ENCODE measurements at places on chromosomes 5 and 9.

DNA sequence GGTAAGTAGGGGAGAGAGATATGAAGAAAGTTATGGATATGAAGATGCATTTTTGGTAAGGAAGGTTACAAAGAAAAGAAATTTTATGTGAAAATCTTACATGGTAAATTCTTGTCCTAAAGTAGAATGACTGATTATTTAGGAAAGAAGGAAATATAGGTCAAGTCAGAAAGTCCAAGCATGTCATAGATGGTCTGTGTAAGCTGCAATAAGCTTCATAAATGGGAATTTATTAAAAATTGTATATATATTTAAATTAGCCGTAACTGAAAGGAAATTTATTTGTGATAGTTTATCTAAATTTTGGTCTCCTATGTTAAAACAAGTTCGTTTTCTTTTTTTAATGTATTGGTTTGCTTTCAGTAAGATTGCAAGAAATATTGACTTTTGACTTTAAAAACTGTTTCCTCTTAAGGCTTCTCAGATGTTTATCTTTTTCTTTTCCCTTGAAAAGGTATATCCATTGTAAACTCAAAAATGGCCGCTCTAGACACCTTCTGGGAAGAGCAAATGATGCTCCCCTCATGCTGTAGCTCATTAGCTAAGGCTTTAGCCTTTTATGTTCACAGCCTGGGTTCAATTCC lies 46.8 kb upstream of the HAPLN1 start:
- no peak for DNase-seq

GRCh38 chr5:127586066-127586770 lies 62.7 kb upstream of the CTXN3 start:
- no peak for DNase-seq

DNA sequence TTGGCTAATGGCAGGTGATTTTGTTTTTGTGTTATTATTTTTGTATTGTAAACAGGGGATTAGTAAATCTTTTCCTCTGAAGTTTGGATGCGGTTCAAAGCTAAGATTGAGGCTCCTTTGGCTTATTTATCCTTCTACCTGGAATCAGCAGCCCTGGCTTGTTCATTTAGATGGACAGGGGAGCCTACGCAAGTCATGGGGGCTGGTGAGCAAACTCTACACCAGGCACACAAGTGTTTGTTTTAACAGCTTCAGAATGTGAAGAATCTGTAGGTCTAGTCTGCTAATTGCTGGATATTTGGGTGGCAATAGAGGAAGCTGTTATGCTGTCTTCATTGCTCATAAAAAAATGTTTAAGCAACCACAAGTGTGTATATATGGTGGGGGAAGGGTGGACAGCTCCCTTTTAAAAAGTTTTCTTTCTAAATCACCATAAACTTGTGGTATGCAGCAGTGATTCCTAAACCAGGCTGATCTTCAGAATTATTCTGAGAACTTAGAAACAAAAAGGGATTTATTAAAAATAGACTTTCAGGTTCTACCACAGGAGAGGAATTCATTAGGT lies 20.7 kb downstream of the ZNF462 start:
- no peak for DNase-seq

GRCh38 chr5:38556599-38557307 lies at the start of gene LIFR:
TSS of gene LIFR (minus strand) at chr5:38556646. CDS start at chr5:38530647, 25,999 bp downstream.
- peak; percentile 60 for DNase-seq

GRCh38 chr5:96214442-96215197 lies 218.4 kb downstream of the PCSK1 start:
- DNase-seq = no peak

DNA sequence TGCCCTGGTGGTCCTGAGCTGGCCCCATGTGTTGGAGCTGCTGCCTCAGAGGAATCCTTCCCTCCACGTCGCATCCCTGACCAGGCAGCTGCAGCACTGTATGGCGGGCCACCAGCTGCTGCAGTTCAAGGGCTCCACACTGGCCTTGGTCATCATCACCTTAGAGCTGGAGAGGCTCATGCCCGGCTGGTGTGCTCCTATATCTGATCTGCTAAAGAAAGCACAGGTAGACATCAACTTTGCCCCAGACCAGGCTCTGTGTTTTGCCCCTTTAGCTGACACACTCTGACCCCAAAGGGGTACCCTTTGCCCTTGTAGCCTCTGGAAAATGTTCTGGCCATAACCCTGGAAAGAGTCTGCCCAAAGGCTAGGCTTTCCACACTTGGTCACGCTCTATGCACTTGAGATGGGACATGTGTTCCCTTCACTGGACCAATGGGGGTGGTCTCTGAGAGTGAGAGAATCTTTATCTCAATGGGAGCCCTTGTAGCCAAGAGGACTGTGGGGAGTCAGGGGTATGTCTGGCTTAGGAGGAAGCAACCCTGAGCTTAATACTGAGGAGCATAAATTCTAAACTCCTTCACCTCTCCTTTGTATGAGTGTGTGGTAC lies 4.8 kb downstream of the CCNI2 start:
- no peak for DNase-seq

DNA sequence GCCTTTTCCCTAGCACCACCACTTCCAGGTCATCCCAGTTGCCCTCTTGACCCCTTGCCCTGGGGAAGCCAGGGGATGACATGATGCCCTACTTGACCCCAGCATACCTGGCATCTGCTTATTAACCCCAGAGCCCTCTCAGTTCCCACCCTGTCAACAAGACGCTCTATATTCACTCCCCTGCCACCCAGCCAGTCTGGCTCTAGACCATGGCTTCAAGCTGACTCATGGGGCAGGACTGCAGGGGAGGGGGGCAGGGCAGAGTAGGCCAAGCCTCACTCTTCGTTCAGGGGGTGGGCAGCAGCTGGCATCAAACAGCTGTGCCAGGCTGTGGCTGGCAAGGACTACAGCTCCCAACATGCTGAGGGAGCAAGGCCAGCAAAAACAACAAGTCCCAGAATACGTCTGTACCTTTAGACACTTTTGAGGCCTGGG lies 5.3 kb downstream of the ATOSB start:
- DNase-seq = no peak

DNA sequence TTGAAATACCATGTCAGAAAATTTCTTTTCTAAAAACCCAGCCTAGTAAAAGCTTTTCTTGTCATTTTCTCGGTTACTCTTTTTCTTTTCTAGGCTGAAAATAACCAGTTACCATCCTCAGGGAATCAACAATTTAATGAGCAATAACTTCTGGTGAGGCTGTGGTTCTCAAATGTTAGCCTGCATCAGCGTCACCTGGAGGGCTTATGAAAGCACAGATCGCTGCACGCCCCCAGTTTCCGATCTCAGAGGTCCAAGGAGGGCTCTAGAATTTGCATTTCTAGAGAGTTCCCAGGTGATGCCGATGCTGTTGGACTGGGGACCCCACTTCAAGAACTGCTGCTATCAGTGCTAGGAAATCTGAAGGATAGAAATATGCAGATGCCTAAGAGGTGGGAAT lies 28.9 kb upstream of the TLE1 start:
- no peak for DNase-seq

GRCh38 chr5:123671042-123671441 lies 159.1 kb downstream of the CSNK1G3 start:
- DNase-seq = peak; percentile 59

GRCh38 chr5:132009706-132010405 lies 1.6 kb downstream of the ACSL6 start:
- no peak for DNase-seq

GRCh38 chr9:92266486-92266885 lies 27.0 kb downstream of the IARS1 start:
- no peak for DNase-seq

GRCh38 chr5:60597572-60598320 lies 102.2 kb downstream of the DEPDC1B start:
- no peak for DNase-seq

DNA sequence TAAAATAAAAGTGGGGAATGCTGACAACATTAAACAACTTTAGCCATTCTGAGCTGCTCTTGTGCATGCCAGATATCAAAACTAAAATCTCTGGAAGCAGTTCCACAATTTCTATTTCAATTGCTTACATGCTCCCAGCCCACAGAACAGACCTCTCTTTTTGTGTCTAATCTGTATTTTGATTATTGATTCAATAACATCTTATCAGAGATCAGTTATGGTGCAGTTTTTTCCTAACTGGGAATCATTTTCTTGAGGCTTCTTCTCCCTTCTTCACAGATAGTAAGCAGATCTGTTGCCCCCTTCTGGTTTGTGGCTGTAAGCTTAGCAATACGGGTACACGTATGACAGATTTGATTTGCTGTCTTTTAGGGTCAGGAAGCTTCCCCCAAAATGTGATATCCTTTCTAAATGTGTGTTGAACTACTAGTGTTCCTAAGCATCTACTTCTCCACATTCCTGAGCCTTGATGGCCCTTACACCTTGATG lies 39.4 kb downstream of the MRPS27 start:
- DNase-seq = no peak

DNA sequence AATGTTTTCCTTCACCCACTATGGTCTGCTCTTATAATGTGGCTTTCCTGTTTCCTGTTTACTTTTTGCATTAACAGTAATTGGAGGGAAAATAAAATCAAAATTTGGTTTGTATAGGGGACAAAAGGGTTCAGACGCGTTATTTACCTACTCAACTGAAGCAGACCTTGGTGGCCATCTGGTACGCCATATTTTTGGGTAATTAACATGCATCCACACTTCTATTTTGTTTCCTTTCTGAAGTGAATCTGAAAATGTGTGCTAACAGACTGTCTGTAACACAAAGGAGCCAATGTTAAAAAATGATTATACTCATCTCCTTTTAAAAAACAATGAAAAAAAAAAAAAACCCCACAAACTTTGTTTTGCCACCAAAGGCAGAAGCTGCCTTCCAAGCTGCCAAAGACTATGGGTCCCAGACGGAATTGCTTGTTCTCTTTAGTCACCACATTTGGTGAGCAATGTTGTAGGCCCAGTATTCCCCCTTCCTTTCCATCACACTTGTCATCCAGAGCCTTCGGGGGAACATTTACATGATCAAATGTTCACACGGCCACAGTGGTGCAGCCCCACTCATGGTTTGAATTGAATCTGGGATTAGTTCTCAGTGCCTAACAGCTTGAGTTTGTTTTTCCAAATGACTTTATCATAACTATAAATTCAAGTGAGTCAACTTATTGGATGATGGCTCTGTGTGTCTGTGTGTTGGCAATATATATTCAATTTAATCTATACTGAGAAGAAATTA lies 323.7 kb upstream of the CD180 start:
- peak; percentile 30 for DNase-seq

- no peak for DNase-seq
These were observed 75.0 kb upstream of the FCN1 start for GRCh38 chr9:134992755-134993124.

DNA sequence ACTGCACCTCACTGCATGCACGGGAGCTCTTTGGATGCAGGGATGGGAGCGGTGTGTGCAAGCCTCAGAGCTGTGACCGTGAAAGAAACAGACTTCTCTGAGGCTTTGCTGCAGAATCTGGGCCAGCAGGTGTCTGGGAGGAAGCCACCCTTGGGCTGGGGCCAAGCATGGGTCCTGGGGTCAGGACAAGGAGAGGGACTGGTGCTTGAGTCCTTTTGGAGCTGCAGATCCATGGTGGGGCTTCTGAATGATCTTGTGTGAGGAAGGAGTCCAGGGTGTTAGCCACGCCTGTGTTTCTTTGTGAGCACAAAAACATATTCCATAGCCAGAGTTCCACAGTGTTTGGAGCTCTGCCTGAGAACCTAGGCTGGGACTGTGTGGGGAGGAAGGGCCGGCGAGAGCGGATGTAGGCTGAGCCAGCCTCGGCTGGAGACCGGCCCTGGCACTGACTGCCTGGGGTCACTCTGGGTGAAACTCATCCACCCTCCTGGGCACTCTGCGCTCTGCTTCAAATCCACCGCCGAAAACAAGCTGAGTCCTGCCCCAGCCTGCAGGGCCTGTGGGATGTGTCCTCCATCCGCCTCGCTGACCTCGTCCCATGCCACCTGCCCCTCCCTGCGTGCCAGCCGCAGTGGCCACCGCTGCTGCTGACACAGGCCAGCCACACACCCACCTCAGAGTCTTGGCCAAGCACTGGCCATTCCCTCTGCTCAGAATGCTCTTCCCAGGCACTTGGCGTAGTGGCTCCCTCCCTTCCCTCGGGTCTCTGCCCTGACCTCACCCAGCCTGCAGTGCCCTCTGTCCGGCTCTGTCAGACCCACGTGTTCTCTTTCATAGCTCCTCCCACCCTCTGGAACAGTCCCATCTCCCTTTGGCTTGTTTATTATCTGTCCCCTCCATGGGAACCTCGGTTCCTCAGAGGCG lies 26.7 kb downstream of the ERGIC1 start:
- DNase-seq = no peak

GRCh38 chr9:89179540-89179894 lies 899 bp upstream of the SHC3 start:
- peak; percentile 1 for DNase-seq

Data from NCI-H146 (cell line).